GM19239 (cell line): ENCODE measurements at places on chromosomes 3 and 15.

DNA sequence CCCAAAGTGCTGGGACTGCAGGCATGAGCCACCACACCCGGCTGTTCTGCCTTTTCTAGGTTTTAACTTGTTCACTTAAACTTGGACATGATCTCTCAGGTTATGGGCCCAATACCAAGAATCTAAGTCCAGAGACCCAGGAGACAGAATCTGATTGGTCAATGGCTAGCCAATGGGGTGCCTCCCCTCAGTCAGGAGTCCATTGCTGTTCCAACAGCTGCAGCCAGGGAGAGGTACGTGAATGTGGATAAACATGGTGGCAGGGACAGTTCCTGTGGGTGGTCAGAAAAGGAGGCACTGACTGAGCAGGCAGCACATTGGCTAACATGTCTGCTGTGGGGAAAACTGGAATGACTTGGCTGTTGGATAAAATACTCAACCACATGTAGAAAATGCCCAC lies 140.3 kb downstream of the RPLP1 start:
- DNase-seq: no peak

DNA sequence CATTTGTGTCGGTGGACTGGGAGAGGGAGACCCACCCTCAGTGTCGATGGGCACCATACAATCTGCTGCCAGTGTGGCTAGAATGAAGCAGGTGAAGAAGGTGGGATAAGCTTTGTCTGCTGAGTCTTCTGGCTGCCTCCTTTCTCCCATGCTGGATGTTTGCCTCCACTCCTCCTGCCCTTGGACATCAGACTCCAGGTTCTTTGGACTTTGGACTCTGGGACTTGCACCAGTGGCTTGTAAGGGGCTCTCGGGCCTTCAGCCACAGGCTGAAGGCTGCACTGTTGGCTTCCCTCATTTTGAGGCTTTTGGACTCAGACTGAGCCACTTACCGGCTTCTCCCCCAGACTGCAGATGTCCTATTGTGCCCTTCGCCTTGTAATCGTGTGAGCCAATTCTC lies 23.6 kb upstream of the OSBPL11 start:
- no peak for DNase-seq

DNA sequence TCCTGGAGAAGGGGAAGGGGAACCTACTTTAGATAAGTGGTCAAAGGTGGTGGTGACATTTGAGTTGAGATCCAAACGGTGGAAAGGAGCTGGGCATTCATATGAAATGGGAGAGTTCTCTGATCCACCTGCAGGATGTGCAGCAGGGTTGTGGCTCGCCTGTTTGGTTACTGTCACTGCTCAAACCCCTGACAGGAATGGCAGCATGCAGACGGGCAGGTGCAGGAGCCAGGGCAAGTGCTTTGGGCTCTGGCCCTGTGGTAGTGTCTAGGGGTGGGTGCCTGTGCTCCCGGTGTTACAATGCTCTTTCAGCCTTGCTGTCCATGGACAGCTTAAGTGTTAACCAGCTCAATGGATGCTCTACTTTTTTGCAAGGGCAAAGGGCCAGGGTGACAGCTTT lies 18.5 kb downstream of the PAQR9 start:
- DNase-seq: no peak

DNA sequence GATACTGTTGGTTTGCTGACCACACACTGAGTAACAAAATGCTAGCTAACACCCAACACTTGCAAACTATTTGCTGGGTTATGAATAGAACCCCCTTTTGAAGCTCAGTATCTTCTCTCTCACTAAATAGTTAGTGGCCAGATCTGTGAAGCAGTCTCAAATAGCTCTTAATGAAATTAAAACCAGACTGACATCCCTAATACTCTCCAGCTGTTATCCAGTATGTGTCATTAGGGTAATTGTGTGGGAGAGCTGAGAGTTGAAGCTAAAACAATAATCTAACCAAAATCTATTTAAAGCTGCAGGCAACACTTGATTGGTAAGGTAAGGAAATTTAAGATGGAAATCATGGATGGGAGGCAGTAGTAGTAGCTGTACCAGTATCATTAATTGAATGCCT lies 110.4 kb upstream of the RORA start:
- no peak for DNase-seq
